Thyroid gland (tissue), 4 donors: ENCODE measurements at places on chromosomes 6 and 20. TPM values are rescaled to one million over a fixed set of nuclear protein-coding genes. Genes with fewer than 3 reads are reported as not detected.

DNA sequence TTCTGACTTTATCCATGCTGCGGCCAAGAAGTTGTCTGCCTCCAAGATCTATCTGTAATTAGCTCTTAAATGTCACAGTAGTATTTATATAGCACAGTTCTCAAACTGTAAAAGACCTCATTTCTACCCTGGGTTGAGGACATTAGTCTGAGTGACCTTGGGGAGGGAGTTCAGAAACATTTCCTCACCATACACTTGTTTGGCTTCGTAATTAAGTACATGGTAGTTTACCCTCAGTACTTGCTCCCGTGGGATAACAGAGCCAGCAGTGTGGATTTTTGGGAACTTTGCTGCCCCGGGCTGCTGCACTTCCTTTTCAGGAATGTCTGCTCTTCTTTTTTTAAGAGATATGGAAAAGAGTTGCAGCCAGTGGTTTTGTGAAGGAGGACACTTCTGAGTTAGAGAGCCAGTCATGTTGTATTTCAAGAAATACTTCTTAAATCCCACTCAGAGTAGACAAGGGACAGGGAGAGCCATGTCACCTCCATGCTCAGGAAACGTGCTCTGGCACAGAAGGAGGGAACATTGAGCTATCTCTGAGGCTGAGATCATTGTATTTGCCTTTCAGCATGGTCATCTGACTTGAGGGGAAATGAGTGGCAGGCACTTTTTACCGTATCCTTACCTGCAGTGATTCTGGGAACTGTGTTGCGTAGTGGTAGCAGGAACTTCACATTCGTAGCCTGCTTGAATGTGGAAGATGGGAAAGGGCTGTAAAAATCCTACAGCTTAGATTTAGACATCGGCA lies 33.6 kb downstream of the RPRD1B start:
- DNase-seq, result no peak
- no peaks in the 10 kb centered on the region for H3K4me1 ChIP-seq
- H3K27me3 ChIP-seq, result no peaks in the 10 kb centered on the region
- H3K27ac ChIP-seq, result no peak overlapping the region
- H3K36me3 ChIP-seq, result peaks cover 59% of the 10 kb centered on the region

- peaks cover 27% of the 10 kb centered on the region for H3K4me1 ChIP-seq
- no peaks in the 10 kb centered on the region for H3K36me3 ChIP-seq
- H3K27me3 ChIP-seq, result no peaks in the 10 kb centered on the region
- peak overlapping the region; percentile 49 for H3K27ac ChIP-seq
Observed at GRCh38 chr6:43860285-43860684, 90.3 kb downstream of the VEGFA start.

- H3K36me3 ChIP-seq, result no peaks in the 10 kb centered on the region
- no peak overlapping the region for H3K27ac ChIP-seq
- no peaks in the 10 kb centered on the region for H3K4me1 ChIP-seq
- H3K4me3 ChIP-seq, result no peak overlapping the region
- no peaks in the 10 kb centered on the region for H3K27me3 ChIP-seq
Observed at GRCh38 chr6:124714728-124715127, 247.5 kb upstream of the RNF217 start.

EFCAB8 gene
- total RNA-seq, result 0.27 TPM

GUCA1A gene
- not detected for total RNA-seq
